Pancreas (tissue), 10 donors: ENCODE measurements at places on chromosomes 6 and 20. TPM values are rescaled to one million over a fixed set of nuclear protein-coding genes. Genes with fewer than 3 reads are reported as not detected.

Gene WFDC12
- not detected for total RNA-seq

Gene VWA7
- total RNA-seq: 3.9 TPM

Gene VNN1
- 0.88 TPM for total RNA-seq

Gene HLA-G
- total RNA-seq: 0.22 TPM

Gene DNAJC5
- total RNA-seq: 31.5 TPM

Gene GPR63
- total RNA-seq: 1.4 TPM

Gene C6orf58
- total RNA-seq: not detected
